Stimulated activated CD8-positive, alpha-beta memory T cell treated with anti-CD3 and anti-CD28 coated beads, Interleukin-7, amount 100 ng/mL, for 24 hours (primary cell): ENCODE measurements at places on chromosomes 2 and 18.

- no peak for DNase-seq
These were observed 53.1 kb upstream of the TMEM87B start for GRCh38 chr2:112001942-112002341.

GRCh38 chr2:224816816-224817215, 100.7 kb upstream of the CCDC195 start:
- no peak for DNase-seq

- DNase-seq, result no peak
These were observed 18.7 kb upstream of the ACVR1 start for GRCh38 chr2:157894694-157895435.

- no peak for DNase-seq
These were observed 196.4 kb downstream of the HRH4 start for GRCh38 chr18:24656551-24657443.

- DNase-seq, result no peak
These were observed 154.4 kb upstream of the SALL3 start for GRCh38 chr18:78825168-78825567.

- DNase-seq, result no peak
These were observed 11.9 kb downstream of the SLC14A2 start for GRCh38 chr18:45627204-45627526.

DNA sequence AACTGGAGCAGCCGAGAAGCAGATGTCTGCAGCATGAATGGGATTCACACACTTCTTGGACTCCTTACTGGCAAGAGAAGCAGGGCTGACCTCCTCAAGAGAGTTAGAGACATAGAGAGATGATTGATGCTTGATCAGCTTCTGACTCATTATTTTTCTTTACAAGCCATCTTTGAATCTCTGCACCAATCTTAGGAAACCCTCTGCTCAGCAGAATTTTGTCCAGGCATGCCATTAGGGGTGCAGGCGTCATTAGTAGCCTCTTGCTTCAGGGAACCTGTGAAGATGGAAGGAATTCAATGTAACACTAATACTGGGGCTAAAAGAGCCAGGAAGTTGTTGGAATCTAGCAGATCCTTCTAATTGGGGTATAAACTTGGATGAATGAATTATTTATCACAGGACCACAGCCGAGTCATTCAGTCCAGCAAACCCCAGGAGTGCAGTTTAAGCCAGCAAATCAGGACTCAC, 151.8 kb downstream of the MGAT5 start:
- no peak for DNase-seq

GRCh38 chr2:68828887-68829708, 42.1 kb downstream of the BMP10 start:
- DNase-seq, result peak; percentile 20

GRCh38 chr2:42336361-42336965, 24.6 kb downstream of the COX7A2L start:
- no peak for DNase-seq

- DNase-seq, result no peak
These were observed 142.9 kb downstream of the PKP4 start for GRCh38 chr2:158599609-158600008.

DNA sequence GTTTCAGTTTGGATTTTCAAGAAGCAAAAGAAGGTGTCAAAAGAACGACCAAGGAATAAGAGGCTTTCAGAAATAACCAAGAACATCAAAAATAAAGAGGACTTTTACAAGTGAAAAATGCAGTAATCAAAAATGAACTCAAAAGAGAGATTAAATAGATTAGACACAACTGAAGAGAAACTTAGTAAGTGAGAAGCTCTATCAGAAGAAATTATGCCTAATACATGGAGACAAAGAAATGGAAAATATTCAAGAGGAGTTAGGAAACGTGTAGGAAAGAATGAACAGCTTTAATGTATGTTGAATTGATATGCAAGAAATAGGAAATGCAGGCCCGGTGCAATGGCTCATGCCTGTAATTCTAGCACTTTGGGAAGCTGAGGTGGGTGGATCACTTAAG, 145.8 kb downstream of the ACOXL start:
- no peak for DNase-seq

DNA sequence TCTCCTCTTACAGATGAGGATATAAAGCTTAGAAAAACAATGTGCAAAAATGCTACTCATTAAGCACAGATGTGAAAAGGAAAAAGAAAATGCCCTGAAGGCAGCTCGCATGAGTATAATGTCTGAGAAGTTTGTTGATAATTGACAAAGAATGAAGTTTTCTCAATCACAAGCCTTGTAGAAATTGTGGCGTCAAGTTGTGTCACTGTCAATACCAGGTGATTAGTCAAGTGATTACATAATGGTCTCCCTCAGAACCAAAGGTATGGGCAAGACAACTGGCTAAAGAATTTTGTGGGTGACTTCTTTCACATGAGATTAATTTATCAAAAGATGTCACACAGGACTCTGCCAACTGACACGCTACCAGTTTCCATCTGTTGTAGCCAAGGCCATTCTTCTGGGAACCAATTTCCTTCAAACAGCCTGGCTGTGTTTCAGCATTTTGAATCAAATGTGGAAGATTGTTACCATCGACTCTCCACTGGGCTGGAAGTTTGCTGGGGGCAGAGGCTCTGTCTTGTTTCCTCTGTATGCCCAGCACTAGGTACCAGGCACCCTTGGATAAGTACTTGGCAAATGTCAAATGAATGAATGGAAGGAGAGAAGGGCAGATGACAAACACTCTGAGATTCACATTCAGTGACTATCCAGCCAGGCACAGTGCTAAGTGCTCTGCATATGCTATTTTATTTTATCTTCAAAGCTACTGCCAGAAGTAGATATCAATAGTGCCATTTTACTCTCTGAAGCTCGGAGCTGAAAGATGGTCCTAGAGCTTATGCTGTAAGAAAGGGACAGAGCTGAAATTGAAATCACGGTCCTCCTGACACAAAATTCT, 5.9 kb upstream of the FN1 start:
- no peak for DNase-seq

DNA sequence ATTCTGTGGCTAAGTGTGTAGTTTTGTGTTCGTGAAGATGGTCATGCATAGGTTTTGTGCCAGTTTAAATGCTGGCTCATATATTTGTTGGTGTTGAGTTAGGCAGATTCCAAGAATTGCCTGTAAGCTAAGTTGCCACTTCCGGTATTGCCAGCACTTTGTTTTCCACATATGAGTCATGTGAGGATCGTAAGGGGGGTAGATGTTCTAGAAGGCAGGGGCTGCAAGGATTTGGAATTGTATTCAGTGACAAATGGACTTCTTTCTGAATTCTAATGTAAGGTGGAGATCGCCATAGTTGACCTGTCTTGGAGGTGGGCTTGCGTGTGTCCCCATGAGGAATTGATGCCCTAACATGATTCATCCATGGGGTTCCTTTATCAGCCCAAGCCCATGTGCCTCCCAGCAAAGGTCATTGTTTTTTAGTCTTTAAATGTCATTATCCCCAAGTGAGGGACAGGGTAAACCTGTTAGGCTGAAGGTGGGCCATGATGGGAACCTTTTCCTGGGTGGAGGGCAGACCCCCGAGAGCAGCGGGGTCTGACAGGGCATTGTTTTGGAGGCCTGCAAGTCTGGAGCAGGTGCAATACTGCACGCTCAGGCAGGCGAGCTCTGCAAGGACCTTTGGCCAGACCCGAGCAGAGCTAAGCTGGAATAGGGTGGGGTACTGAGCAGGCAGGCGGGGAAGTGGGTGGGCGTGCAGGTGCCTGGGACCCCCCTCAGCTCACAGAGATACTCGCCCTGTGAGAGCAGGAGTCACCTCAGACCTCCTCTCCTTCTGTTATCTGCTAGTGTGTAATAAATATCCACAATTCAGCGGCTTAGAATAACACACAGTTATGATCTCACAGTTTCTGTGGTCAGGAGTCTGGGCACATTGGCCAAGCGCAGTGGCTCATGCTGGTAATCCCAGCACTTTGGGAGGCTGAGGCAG, 77.4 kb downstream of the LRRFIP1 start:
- no peak for DNase-seq

DNA sequence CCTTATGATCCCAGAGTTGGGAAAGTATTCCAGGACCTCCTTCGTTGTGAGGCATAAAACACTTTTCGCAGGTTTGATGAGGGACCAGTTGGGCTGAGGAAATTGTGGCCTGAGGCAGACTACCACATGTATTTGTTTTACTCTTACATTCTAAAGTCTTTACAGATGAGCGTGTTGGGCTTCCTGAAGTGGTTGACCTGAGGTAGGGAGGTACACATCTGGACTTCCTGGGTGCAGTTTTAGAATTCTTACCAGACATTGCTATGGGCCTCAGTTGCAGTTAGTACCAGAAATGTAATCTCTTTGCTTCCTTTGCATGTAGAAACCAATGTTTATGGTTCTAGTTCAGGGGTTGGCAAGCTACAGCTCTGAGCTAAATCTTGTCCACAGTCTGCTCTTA, 48.7 kb downstream of the COA5 start:
- DNase-seq, result no peak

DNA sequence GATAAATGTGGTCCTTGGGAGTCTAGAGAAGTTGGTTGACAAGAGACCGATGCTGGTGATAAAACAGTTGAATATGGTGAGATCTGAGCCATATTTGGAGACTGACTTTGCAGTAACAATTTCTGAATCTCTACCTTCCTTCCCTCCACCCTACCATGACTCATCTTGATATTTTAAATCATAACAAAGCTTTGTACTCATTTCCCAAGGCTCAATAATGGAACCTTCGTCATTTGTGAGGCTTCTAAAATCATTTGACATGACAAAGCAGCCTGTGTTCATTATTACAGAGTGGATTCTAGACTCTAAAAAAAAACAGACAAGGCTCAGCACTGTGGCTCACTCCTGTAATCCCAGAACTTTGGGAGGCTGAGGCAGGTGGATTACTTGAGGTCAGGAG, 38.5 kb upstream of the PDCL3 start:
- DNase-seq, result no peak

GRCh38 chr2:59191781-59192180, 950.7 kb upstream of the FANCL start:
- no peak for DNase-seq

GRCh38 chr2:109346601-109347228, 217.7 kb downstream of the SH3RF3 start:
- no peak for DNase-seq

- no peak for DNase-seq
These were observed 137.7 kb upstream of the TACR1 start for GRCh38 chr2:75337016-75337415.

GRCh38 chr2:195486987-195487644, 169.9 kb upstream of the SLC39A10 start:
- DNase-seq, result no peak

DNA sequence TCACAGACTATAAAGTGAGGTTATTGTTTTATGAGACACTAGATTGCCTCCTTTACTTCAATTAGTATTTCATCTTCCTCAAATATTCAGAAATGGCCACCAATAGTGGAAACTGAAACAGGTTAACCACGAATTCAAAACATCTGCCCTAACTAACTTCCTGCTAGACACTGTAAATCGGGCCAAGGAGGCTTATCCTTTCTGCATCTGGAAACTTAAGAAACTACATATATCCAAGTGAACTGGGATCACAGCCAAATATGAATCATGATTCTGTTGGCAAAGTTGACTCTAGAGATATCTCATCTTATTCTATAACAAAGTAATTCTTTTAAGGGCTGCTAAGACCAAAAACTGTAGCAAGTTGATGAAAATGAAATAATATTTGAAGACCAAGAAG, 136.6 kb upstream of the ZC3H15 start:
- DNase-seq, result no peak

GRCh38 chr2:52611759-52612158, 1155.8 kb upstream of the CHAC2 start:
- no peak for DNase-seq

DNA sequence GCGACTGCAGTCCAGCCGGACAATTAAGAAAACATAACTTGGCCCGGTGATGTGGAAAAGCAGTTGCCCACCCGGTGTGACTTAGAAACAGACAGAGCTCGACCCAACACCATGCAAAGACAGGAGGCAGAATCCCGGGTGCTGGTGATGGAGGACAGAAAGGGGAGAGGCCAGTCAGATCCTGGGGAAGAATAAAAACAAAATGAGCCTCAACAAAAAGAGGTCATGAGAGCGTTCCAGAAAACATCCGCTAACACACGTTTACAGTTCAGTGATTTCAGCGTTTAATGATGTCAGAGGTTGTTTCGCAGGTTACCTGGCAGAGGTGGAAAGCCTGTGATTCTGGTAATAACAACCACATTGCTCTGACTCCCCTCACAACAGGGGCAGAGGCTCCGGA, 111.9 kb downstream of the OSR1 start:
- no peak for DNase-seq

DNA sequence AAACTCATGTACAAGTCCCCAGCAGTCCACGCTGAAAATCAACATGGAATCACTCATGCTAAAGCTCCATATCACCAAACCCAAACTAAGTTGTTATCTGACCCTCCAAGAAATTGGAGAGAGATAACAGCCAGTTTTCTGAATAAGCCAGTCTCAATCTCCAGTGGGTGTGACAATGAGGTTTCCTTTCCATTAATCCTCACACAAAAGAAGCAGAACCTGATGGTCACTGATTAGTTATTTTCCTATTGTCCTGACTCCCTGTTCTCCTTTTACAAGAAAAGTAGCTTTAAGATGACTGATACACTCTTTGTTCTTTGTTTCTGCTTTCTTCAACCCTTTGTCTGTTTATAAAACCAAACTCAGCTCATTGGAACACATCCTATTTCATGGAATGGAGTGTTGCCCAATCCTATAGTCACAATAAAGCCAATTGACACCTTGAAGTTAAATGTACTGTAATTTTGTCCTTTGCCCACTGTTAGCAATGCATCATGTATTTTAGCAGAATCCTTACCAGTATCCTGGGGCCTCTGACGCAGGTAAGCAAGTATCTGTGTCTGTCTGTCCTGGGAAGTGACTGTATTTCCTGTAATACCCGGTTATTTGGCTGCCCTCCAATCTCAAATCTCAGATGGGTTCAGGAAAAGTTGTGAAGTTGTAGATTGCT, 30.6 kb upstream of the SH3RF3 start:
- no peak for DNase-seq

GRCh38 chr2:54735636-54736035, 12.2 kb downstream of the EML6 start:
- no peak for DNase-seq

- no peak for DNase-seq
These were observed 31.4 kb downstream of the C18orf54 start for GRCh38 chr18:54389143-54389505.

DNA sequence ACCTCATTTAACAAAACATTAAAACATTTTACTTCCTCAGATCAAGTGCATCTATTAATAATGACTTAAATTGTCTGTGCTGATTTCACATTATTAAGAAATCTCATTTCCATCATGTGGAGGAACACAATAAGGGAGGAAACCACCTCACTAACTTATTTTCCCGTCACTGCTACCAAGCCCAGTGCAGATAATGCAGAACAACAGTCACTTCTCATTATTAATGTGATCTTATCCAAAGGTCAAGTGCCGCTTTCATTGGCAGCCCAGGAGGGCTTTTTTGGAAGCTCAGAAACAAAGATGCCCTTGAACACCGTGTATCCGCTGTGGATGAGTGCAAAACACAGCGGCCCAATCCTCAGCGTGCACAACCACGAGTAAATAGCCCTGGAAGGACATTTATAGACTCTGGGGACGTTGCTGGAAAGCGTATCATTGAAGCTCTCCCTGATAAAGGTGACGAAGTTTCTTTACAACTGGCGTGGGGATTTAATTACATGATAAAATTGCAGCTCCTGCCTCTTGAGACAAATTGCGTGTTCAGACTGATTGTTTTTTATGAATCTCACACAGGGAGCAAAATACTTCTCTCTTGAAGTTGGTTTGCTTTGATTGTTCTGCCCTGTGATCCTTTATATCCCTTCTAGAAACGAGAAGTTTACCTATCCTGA, 13.2 kb downstream of the ASB18 start:
- no peak for DNase-seq

- no peak for DNase-seq
These were observed 128.8 kb downstream of the ATL2 start for GRCh38 chr2:38248255-38248654.

GRCh38 chr18:22813648-22814328, 119.3 kb upstream of the RBBP8 start:
- no peak for DNase-seq
